ENCODE measurements at places on chromosomes 5 and 9.

GRCh38 chr9:136482046-136482792 is 621 bp downstream of the SEC16A start:
- no peak for DNase-seq

DNA sequence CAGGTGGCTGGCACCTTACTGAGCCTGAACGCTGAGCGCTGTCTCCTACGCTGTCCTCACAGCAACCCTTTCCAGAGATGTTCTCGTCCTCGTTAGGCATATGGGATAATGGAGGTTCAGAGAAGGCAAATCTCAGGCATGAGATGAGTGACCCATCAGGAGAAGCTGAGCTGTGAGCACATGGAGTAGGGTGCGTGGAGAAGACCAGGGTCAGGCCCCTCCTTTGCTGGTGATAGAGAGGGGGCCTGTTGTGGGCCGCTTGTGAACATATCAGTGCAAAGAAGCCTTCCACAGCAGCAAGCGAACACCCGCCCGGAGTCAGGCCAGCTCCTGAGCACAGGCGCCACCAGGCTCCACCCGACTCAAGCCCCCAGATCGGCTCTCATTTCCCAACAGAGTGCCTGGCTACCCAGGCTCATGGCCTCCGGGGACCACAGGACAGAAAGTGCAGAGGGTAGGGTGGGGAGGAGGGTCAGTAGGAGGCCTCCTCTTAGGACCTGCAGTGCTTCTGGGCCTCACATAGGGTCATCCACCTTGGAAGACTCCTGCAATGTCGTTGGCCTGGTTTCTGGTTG is 15.0 kb upstream of the TIFAB start:
- DNase-seq, result no peak

- DNase-seq, result no peak
Measured at GRCh38 chr9:38090170-38090569, 21.1 kb upstream of the SHB start.

GRCh38 chr9:6673326-6674025 is 27.9 kb upstream of the GLDC start:
- DNase-seq, result no peak

DNA sequence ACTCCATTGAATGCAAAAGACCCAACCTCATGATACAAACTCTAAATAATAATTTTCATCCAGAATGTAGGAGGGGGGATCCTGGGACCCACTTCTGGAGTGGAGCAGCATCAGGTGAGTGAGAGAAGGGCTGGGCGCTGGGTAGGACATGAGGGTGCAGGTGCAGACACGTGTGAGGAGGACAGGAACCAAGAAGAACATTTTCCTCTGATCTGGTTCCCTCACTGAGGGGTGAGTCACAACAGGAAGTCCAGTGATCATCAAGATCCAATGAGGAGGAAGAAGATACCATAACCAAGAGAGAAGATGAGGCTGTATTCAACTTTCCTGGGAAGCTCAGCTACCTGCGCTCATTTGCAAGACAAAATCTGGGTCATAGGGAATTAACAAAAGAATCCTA is 57.4 kb downstream of the SFXN1 start:
- no peak for DNase-seq

- DNase-seq, result no peak
Measured at GRCh38 chr9:84169240-84169639, 171.3 kb downstream of the SLC28A3 start.

DNA sequence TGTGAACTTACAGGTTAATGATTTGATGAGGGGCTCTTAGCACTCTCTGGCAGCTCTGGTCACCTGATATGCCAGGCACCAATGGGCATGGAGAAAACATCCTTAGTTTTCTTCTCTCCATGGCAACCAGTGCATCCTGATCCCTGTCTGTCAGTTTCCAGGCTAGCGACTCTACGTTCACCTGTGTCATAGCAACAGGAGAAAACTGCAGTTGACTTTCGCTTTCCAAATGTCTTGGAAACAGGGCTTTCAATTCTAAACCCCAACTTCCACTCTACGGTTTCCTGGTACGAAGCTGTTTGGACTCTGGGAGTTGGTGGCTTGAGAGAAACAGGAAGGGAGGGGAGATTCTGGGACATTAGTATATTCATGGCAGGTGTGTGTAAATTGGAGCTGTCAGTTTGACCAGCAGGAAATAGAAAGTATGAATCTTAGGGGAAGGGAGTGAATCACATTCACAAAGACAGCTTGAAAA is 74.4 kb downstream of the SLC28A3 start:
- no peak for DNase-seq

DNA sequence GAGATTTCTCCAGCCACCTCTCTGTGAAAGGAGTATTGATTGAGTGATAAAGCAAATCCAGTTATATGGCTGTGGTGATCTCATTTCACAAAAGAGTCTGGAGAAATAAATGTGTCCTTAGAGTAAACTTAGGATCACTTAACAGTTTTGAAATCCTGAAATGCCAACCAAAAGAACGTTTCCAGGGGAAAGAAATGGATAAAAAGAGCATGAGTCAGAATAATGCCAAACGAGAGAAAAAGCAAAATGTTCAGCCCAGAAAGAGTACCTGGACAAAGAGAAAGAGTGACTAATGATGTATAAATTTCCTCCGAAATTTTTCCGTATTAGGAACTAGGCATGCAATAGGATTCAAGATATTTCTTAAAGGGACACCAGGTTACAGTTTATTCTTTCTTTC is 463.1 kb upstream of the CDH10 start:
- DNase-seq, result no peak

DNA sequence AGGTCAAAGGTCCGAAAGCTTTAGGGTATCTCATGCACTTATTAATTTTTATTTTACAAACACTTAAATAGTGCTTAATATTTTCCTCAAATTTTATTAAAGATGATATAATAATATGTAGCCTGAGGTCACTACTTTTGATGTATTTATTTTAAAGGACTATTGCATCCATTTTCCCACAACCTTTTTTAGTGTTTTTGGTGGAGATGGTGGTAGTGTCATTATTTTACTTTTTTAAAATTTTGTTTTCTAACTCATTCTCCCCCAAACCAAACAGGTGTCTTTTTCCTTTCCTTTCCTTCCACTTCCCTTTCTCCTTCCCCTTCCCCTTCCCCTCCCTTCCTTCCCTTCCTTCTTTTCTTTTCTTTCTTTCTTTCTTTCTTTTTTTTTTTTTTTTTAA is 328.6 kb downstream of the CYLC2 start:
- DNase-seq, result no peak

- DNase-seq, result peak; percentile 53
Measured at GRCh38 chr5:35305336-35306020, 75.2 kb upstream of the PRLR start.

GRCh38 chr5:76652809-76653414 is 29.7 kb upstream of the F2RL2 start:
- DNase-seq, result no peak

DNA sequence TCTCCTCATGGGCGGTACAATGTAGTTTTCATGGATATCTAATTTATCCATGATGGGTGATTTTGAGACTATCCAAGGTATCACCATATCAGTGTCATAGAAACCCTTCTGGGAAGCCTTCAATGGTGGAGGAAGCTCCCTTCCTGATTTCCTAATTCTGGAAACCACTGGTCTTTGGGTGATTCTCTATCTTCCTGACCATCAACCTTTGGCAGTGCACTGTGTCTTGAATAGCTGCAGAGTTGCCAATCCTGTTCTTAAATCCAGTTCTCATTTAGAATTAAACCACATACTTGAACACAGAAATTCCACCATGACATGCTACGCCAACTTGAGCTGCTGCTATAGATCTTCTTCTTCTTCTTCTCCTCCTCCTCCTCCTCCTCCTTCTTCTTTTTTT is 161.7 kb upstream of the KLF9 start:
- no peak for DNase-seq

- DNase-seq, result no peak
Measured at GRCh38 chr5:20248118-20248517, 260.1 kb upstream of the CDH18 start.

DNA sequence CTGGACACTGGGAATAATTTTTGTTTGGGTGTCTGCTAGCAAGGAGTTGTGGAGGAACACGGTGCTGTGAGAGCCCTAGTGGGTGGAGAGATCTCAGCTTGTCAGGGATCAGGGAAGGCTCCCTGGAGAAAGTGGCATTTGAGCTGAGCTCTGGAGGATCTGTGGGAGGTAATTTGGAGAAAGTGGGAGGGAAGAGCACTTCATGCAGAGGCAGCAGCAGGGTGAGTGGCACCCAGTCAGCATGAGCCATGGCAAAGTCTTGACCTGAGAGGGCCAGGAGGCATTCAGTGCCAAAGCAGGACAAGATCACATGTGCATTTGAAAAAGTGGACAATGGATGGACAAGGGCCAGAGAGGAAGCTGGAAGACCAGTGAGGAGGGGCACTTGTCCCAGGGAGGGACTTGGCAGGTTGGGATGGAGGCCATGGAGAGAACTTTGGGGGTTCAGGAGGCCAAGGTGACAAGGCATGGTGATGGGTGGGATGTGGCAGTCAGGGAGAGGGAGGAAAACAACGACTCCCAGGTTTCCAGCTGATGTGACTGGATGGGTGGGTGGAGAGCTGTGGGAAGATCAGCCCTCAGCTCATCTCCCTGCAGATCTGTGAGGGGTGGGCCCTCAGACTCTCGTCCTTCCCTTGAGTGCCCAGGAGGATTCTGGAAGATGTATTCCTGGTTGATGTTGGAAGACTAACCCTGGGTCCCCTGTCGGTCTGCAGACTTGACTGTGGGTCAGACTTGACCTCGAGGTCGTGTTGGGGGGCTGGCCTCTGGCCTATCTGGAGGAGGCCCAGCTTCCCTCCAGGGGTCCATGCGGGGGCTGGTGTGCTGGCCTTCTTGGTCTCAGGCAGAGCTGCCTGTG is 68.9 kb upstream of the PITX1 start:
- no peak for DNase-seq

Measured in NCI-H1048 (cell line).